Non-pigmented ciliary epithelial cell (primary cell): ENCODE measurements at places on chromosomes 13 and 19.

GRCh38 chr13:97974773-97975172 lies 21.3 kb downstream of the IPO5 start:
- DNase-seq, result no peak

DNA sequence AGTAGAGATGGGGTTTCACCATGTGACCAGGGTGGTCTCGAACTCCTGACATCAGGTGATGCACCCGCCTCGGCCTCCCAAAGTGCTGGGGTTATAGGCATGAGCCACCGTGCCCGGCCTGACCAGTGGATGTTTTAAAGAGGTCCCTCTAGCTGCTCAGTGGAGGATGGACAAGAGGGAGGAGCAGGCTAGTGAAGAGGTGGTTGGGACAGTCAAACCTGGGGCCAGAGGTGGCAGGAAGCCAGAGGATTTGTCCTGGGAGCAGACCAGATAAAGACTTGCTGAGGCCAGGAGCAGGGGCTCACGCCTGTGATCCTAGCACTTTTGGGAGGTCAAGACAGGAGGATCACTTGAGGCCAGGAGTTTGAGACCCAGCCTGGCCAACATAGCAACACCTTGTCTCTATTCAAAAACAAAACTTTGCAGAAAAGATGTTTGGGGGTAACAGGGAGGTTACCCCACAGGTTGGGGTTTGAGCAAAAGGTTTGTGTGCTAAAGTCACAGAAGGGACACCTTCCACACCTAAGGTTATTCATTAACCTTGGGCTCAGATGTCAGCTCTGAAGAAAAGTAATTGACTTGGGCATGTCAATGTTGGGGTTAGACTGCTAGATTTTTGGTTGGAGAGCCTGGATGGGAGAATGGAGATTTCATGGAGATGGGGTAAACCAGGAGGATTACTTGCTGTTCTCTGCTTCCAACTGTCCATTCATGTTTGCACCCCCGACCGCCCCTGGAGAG lies 9.0 kb downstream of the BCAM start:
- DNase-seq, result no peak

GRCh38 chr19:29337029-29337428 lies 124.1 kb upstream of the UQCRFS1 start:
- DNase-seq, result no peak

- DNase-seq, result no peak
Observed at GRCh38 chr13:73045031-73045430, 13.8 kb upstream of the KLF5 start.

- DNase-seq, result no peak
Observed at GRCh38 chr13:90171649-90172048, 1175.8 kb upstream of the MIR17HG start.

DNA sequence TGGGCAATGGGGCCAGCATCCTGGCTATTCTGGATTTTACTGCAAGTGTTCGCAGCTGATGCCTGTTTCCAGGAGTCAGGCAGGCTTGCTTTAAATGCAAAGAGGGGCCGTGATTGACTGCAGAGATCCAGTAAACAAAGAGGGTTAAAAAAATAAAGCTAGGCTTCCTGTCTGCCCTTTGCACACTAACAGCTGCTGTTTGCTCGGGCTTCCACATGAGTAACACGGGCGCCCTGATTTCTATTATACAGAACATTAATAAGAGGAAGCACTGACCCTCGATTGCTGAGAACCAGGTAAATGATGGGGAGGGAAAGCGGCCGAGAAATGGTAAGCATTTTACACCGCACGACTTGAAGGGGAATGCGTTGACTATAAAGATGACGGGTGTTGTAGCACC lies 254.2 kb upstream of the ZNF507 start:
- no peak for DNase-seq

DNA sequence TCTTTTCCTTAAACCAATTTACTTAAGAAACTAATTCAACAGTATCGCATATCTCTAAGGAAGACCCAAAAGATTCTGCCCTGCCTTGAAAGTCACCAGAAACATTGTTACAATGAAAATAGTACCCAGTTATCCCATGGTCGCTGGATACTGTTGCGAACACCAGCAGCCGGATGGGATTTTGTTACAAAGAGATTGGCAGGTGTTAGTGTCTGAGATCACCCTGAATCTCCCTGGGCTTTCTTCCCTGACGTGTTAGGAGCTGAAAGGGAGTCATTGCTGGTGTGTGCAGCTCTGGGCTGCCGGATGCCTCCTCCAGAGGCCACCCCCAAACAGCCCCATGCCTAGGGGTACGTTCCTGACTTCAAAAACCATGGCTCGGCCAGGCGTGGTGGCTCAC lies 38.2 kb downstream of the PTPRS start:
- DNase-seq, result no peak

GRCh38 chr13:64371045-64371444 lies 2859.1 kb downstream of the PCDH9 start:
- DNase-seq, result peak; percentile 1

DNA sequence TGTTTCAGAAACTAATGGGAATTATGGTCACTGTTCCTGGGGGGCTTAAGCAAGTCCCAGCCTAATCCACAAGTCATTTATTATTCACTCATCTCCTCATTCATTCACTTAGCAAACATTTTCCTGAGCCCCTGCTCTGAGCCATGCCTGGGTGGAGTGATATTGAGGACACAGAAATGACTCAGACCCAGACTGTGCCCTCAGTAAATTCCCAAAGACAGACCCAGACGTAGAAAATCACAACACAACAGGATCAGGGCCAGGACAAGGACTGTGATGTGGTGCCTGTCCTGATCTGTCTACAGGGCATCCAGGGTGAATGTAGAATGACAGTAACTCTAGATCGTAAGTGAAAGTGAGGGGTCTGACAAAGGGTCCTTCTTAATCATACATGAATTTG lies 7.0 kb upstream of the SPACA6 start:
- no peak for DNase-seq

DNA sequence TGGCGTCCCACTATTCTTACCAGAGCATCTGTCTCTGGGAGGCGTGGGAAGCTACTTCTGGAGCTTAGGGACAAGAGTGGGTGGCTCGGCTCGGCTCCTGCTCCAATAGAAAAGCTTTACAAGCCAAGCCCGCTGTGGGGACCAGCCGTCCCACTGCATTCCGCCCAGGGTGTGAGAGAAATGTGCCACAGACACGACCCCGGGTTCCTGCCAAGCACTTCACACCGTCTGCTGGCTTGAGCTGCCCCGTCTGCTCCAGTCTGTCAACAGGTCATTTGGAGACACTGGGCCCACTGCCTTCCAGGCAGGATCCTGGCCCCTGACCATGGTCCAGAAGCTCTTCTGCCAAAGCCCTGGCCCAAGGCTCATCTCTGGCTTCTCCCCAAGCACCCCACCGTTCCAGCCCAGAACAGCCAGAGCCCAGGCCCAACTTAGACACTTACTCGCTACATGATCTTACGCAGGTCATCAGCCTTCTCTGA lies 6.5 kb upstream of the FKRP start:
- DNase-seq, result no peak

- peak; percentile 62 for DNase-seq
Observed at GRCh38 chr13:98454389-98454881, 122.5 kb downstream of the STK24 start.

GRCh38 chr13:103157434-103158145 lies 91.4 kb upstream of the SLC10A2 start:
- DNase-seq, result no peak

DNA sequence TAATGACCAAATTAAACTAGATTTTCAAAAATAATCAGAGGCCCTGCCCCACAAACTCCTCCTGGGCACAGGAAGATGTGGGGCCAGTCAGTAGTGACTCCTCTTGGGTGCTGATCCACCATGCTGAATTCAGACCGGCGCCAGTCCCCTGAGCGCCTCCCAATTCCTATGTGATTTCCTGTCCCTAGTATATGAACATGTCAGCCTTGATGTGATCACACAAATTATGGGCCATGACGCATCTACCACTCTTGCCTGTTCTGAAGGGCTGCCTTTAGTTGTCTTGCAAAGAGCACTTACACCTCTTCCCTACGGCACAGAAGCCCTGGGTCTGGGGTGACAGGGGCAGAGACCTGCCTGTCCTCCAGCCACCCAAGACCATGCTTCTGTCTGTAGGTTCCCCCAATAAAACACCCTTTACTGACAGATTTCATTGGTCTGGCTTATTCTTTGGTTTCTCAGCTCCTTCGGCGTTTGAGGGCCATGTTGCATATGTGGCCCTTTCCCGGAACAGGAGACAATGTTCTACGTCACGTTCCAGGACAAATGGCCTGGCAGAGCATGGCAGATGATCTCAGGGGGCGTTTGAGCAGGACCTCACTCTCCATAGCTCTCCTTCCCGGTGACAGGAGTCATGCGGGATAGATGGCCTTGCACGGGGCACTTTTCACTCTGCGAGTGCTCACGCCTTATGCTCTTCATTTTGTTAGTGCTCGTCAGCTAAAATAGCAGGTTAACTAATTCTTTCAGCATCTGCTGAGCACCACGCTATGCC lies 5.6 kb upstream of the ATP11A start:
- DNase-seq, result no peak

- no peak for DNase-seq
Observed at GRCh38 chr13:22064854-22065620, 394.2 kb downstream of the FGF9 start.

- DNase-seq, result peak; percentile 63
Observed at GRCh38 chr19:6056801-6057650, 53.3 kb downstream of the RFX2 start.

DNA sequence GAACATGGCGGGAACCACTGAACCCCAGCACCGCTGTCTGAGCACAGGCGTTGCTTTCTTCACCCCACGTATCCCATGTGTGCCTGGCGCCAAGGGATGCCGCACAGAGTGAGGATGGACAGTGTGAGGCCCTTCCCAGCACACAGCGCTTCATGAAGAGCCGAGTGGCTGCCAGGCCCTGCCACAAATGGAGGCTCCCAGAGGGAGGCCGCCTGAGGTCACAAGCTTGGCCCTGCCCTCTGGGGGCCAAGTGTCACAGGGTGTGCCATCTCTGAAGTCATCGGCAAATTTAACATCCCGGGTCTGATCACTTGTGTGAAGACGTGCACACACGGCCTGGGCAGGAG lies 24.4 kb downstream of the MPND start:
- no peak for DNase-seq

GRCh38 chr13:42380420-42381164 lies 108.6 kb downstream of the AKAP11 start:
- DNase-seq, result no peak

GRCh38 chr13:51526202-51526601 lies 58.1 kb upstream of the WDFY2 start:
- no peak for DNase-seq

- no peak for DNase-seq
Observed at GRCh38 chr19:19053508-19054314, 10.1 kb upstream of the SLC25A42 start.

DNA sequence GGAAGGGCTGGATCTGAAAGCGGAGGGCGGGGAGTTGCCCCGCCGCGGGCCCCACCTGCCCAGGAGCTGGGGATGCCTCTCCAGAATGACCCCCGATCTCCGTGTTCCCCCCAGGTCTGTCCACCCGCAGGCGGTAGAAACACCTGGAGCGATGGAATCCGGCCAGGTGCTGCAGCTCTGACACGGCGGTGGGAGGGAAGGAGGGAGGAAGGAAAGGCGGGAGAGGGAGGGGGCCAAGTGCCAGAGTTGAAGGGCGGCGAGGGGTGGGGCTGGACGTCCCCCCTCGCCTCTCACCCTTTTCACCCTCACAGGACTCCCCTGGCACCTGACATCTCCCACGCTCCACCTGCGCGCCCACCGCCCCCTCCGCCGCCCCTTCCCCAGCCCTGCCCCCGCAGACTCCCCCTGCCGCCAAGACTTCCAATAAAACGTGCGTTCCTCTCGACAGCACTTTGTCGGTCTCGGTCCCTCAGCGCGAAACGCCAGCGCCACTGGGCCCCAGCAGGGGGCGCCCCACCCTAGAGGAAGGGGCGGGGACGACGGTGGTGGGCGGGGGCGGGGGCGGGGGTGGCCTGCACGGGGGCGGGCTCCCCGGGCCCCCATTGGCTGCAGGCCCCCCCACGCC lies 337 bp upstream of the FXYD7 start:
- DNase-seq, result no peak

- DNase-seq, result no peak
Observed at GRCh38 chr13:72221276-72221962, 354.4 kb upstream of the DACH1 start.

DNA sequence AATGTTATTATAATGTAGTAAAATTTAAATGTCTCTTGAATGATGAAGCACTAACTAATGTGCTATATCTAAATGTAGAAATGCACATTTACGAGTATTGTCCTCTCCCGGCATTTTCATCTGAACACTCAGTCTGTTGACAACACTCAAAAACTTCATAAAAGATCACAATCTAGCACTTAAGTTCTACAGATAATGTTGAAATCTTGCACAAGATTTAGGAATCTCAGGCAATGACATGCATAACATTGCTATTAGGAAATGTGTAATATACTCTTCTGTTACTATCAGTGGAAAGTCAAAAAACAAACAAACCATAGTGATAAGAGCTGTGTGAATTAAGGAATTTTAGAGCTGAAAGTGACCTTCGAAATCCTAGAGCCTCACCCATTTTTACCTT lies 37.5 kb upstream of the XPO4 start:
- DNase-seq, result peak; percentile 35

DNA sequence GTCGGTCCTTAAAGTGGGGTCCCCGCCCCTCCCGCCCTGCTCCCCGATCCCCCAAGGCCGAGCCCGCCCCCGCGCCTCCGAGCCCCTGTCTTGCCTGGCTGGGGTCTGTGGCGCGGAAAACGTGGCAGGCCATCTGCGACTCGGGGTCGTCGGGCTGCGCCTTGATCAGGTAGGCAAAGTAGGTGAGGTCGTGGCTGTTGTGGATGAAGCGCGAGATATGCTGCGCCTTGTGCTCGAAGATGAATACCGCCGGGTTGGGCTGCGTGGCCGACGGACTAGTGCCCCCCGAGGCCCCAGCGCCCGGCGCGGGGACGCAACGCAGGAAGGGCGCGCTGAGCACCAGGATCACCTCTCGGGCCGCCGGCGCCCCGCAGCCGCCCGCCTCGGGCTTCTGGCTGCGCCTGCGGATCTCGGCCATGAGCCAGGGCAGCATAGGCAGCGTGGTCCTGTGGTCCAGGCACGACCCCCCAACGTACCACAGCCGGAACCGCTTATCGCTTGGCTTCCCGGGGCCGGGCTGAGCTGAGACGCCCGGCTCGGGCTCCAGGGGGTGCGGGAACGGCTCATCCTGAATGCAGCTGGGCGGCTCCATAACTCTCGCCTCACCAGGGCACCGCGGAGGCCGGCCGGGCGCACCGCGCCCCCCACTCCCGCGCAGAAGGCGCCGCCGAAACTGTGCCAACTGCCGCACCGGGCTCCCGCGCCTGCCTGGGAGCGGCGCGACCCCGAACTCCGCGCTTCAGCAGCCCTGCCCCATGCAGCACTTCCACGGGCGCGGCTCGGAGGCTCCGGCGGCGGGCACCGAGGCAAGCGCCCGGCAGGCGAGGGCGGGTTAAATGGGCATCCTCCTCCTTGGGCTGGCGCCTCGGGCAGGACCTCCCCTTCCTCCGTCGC lies 546 bp downstream of the TBC1D4 start:
- DNase-seq, result no peak

- DNase-seq, result no peak
Observed at GRCh38 chr13:92727118-92727517, 499.5 kb upstream of the GPC6 start.

GRCh38 chr19:1860042-1860775 lies 3.2 kb downstream of the KLF16 start:
- peak; percentile 22 for DNase-seq

- DNase-seq, result no peak
Observed at GRCh38 chr13:41048640-41049039, 12.7 kb upstream of the WBP4 start.

- DNase-seq, result no peak
Observed at GRCh38 chr19:8831832-8832131, 322 bp downstream of the ZNF558 start.
